ENCODE measurements at places on chromosomes 13 and 19. TPM values are rescaled to one million over a fixed set of nuclear protein-coding genes. Genes with fewer than 3 reads are reported as not detected.

Gene GPR42
- not detected for total RNA-seq

DNA sequence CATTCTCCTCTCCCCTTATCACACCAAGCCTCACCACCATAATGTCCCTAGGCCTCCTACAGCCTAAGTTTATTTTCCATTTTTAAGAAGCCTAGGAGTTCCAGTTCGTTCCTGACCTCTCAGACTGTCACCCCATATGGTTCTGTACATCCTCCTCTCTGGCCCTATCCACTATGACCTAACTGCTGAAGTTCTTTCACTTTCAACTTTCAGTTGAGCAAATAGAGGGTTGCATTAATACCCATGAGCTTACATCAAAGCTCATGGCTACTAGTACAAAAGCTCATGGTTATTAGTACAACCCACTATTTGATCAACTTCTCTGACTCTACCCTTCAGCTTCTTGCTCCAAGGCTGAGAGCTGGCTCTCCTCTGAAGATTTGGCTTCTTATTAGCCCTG lies 72.9 kb downstream of the FGF14 start:
- DNase-seq: no peak

DNA sequence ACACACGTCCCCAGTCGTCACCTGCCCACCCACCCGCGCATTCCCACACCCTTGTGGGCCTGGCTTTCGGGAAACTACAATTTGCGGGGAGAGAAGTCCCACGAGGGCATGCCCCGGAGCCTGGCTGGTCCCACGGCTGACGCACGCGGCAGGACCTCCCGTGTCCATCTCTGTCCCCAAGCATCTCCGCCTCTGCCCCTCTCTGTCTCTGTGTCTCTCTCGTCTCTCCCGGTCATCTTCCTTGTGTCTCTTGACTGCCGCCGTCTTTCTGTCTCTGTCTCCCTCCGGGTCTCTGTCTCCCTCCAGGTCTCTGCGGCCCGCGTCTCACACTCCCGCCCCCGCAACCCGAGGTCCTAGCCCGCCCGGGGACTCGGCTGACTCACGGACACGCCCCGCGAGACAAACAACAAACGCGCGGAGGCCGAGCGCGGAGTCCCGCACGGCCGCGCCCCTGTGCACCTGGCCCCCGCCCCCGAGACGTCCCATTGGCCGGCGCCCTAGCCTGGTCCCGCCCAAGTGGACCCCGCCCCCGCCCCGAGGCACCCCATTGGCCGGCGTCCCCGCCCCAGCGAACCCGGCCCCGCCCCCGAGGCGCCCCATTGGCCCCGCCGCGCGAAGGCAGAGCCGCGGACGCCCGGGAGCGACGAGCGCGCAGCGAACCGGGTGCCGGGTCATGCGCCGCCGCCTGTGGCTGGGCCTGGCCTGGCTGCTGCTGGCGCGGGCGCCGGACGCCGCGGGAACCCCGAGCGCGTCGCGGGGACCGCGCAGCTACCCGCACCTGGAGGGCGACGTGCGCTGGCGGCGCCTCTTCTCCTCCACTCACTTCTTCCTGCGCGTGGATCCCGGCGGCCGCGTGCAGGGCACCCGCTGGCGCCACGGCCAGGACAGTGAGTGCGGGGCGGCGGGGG lies at the start of gene FGF22:
Gene FGF22 (plus strand): TSS at position 627 of the 908 bp plus-strand sequence. CDS start 47 bp downstream, at position 674.
- peak; percentile 96 for DNase-seq

GRCh38 chr19:42397263-42398166 lies 7.4 kb upstream of the CNFN start:
- DNase-seq: peak; percentile 26

GRCh38 chr13:35198613-35199200 lies 256.6 kb downstream of the NBEA start:
- DNase-seq: no peak

GRCh38 chr19:31594701-31595100 lies 245.5 kb upstream of the TSHZ3 start:
- no peak for DNase-seq

GRCh38 chr13:32045982-32046785 lies 14.6 kb downstream of the FRY start:
- DNase-seq: peak; percentile 40

DNA sequence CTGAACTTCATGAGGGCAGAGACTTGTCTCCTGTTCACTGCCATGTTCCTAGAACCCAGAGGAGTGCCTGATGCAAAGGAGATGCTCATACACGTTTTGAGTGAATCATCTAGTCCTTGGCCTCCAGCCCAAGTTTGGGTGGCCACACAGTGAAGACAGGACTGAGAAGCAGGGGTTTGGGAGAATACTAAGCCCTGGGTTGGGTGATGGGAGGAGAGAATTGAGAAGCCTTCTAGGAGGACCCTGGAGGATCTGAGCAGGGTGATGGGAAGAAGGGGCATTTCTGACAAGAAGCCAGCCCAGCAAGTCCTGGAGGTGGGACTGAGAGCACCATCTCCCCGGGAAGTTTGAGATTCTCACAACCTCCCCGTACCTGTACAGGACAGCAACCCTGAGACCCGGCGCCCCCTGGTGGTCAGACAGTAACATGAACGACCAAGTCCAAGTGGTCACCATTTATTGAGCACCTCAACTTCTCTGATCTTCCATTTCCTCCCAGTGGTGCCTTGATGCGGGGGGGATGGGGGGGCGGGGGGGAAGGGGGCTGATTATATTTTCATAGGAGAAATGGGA lies 11.0 kb downstream of the CTU1 start:
- DNase-seq: peak; percentile 62
